ENCODE measurements at places on chromosomes 3 and 15.

GRCh38 chr3:185866555-185866954 is 41.7 kb upstream of the IGF2BP2 start:
- no peak overlapping the region for H3K27ac ChIP-seq
- peaks cover 40% of the 10 kb centered on the region for H3K27me3 ChIP-seq
- DNase-seq, result no peak
- H3K4me3 ChIP-seq, result no peak overlapping the region
- no peaks in the 10 kb centered on the region for H3K36me3 ChIP-seq

DNA sequence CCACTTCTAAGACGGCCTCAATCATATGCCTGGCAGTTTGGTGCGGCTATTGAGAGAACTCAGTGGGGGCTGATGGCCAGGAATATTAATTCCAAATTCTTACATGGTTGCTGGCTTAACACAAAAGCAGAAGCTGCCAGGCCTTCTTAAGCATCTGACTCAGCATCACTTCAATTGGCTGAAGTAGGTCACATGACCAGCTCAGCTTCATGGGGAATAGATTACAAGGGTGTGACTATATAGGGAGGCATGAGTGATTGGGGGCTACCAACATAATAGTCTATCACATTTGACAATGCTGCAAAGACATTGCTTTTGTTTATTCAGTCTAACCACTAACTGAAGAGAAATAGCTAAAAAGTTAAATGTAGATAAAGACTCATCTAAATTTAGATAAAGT is 101.6 kb upstream of the ANKRD28 start:
- H3K27ac ChIP-seq, result no peak overlapping the region
- peaks cover 4% of the 10 kb centered on the region for H3K4me1 ChIP-seq
- H3K4me3 ChIP-seq, result no peak overlapping the region
- no peak for DNase-seq

DNA sequence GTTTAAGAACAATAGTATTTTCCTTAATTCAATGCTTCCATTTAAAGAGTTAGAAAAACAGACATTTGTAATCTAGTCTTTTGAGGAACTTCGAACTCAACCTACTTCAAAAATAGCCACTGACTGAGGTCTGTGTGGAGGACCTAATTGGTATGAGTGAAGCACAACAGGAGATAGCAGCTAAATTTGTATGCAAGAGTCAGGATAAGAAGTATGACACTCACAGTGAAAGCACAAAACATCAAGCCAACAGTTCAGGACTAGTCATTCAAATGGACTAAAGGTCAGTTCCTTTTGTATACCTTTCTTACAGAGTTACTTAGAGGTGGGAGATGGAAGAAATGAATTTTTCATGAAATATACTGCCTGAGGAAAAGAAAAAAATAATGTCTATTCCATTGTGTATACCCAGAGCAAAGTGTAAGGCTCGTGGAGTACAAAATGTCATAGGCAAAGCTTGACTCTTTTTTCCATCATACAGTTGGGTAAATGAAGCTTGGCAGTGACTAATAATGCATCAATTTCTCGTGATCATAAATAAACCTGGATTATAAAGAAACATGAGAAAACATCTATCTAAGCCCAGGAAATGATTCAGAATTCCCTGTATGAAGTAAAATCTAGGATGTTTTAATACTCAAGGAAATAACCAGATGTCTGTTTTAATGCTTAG is 1005.2 kb upstream of the CADM2 start:
- H3K27me3 ChIP-seq, result no peaks in the 10 kb centered on the region
- no peaks in the 10 kb centered on the region for H3K36me3 ChIP-seq
- H3K4me1 ChIP-seq, result no peaks in the 10 kb centered on the region
- H3K4me3 ChIP-seq, result no peak overlapping the region

GRCh38 chr15:77715051-77715450 is 82.3 kb upstream of the LINGO1 start:
- H3K4me3 ChIP-seq, result no peak overlapping the region
- DNase-seq, result no peak
- H3K36me3 ChIP-seq, result peaks cover 4% of the 10 kb centered on the region
- peaks cover 35% of the 10 kb centered on the region for H3K27me3 ChIP-seq

DNA sequence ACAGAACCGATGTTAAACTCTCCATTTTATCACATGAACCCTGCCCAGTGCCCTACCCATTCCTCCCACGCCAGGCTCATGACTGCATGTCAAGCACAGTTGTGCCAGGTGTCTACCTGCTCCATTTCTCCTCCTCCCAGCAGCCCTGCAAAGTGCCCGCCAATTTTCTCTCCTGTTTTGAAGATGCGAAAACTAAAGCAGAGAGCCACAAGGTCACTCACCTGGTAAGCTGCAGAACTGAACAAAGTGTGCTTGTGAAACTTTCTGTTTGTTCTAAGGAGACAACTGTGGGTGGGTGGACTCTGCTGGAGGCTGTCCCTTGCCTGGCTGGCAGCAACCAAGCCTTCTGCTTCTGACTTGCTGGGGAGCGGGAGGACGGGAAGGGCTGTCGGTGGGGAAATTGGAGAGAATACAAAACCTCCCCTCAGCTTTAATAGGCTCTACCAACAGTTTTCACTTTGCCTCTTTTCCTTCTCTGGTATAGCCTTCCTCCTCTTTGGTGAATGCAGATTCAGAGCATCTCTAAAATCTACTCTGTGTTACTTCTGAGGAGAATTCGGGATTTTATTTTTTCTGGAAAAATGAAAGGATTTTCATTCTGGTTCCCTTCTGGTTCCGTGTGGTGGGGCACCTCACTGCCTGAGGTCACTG is 23.0 kb downstream of the LIMD1 start:
- no peak overlapping the region for H3K4me3 ChIP-seq
- peaks cover 14% of the 10 kb centered on the region for H3K36me3 ChIP-seq
- H3K27me3 ChIP-seq, result no peaks in the 10 kb centered on the region
- peaks cover 16% of the 10 kb centered on the region for H3K4me1 ChIP-seq
- no peak for DNase-seq

GRCh38 chr3:69738315-69738714 is 949 bp upstream of the MITF start:
- H3K27me3 ChIP-seq, result peaks cover 57% of the 10 kb centered on the region
- no peak for DNase-seq
- no peaks in the 10 kb centered on the region for H3K4me1 ChIP-seq

DNA sequence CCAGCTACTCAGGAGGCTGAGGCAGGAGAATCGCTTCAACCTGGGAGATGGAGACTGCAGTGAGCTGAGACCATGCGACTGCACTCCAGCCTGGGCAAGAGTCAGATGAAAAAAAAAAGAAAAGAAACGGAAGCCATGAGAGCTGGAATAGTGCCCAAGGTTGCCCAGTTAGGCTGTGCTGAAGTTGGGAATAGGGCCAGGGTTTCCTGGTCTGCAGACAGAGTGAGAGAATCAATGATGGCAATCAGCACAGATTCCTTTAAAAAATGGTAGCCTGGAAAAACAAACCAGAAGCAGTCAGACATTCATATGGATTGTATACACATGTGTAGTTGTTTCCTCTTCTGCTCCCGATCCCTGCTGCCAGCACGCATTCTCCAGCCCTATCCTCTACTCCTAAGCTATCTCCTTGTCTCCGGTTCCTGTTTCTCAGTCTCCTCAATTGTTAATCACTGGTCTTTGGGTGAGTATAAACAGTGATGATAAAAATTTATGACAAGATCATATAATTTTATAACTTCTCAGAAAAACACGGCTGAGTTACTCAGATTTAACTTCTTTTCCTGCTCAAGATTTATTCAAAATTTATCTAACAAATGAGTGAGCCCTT is 316.2 kb upstream of the UMPS start:
- no peak overlapping the region for H3K4me3 ChIP-seq
- no peak for DNase-seq
- no peaks in the 10 kb centered on the region for H3K36me3 ChIP-seq
- no peaks in the 10 kb centered on the region for H3K4me1 ChIP-seq

DNA sequence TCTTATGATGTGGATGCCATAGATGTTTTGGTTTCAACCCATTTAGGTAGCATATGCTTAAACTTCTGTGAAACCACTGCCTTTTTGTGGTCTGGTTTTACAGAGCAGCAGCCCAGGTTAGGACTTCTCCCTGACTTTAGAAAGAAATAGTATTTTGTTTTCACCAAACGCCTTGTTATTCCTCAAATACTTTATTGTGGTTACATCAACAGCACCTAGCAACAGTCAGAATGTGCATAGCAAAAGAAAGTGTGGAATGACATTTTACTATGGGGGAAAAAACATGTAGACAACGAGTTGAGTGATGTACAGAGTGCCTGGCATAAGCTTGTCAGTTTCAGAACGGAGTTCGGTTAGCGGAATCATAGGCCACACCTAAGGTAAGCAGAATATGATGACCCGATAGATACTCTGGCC is 159.2 kb downstream of the TPRG1 start:
- no peak for DNase-seq
- H3K4me1 ChIP-seq, result peaks cover 22% of the 10 kb centered on the region
- H3K36me3 ChIP-seq, result no peaks in the 10 kb centered on the region
- peak overlapping the region; percentile 35 for H3K4me3 ChIP-seq

DNA sequence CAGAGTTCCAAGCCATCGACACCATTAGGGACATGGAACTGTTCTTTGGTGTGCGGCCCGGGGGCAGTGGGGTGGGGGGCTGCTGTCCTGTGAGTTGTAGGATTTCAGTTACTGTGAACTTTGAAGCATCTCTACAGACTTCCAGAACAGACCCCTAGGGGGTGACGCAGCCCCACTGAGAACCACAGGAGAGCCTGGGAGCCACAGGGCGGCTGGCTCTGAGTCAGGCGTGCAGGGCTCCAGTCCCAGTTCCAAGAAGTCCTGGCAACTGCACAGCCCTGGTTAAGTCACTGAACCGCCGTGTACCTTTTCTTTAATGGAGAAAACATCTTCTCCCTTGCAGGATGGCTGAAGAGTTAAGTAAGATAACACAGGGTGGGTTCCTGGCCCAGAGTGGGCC is 23.5 kb upstream of the LRTM1 start:
- no peaks in the 10 kb centered on the region for H3K4me1 ChIP-seq
- H3K27ac ChIP-seq, result no peak overlapping the region
- H3K4me3 ChIP-seq, result no peak overlapping the region
- no peaks in the 10 kb centered on the region for H3K36me3 ChIP-seq
- no peak for DNase-seq

GRCh38 chr15:71780115-71780976 is 30.0 kb upstream of the NR2E3 start:
- H3K4me3 ChIP-seq, result no peak overlapping the region
- peak; percentile 4 for DNase-seq
- peaks cover 7% of the 10 kb centered on the region for H3K4me1 ChIP-seq
- no peaks in the 10 kb centered on the region for H3K36me3 ChIP-seq
- H3K27ac ChIP-seq, result no peak overlapping the region

GRCh38 chr15:40471105-40471807 is 472 bp downstream of the CHST14 start:
- peak overlapping the region; percentile 57 for H3K27ac ChIP-seq
- DNase-seq, result peak; percentile 13
- peaks cover 11% of the 10 kb centered on the region for H3K36me3 ChIP-seq
- peaks cover 12% of the 10 kb centered on the region for H3K4me1 ChIP-seq

DNA sequence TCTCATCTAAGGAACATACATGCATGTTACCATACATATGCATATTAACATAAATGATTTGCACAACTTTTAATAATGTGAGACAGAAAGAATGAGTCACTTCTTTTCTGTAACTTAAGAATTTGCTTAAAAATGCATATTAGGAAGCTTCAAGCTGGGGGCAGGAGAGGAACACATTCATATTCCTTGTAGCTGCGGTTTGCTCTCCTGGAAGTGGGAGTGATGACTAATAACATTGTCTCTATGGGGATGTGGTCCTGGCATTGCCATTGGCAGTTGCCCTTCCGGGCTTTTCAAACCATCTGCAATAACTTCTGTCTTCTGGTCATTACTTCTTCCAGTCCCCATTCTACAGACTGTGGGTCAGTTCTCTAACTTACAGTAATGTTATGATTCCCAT is 15.6 kb downstream of the CHST2 start:
- H3K4me1 ChIP-seq, result no peaks in the 10 kb centered on the region
- no peak overlapping the region for H3K4me3 ChIP-seq
- H3K36me3 ChIP-seq, result no peaks in the 10 kb centered on the region

DNA sequence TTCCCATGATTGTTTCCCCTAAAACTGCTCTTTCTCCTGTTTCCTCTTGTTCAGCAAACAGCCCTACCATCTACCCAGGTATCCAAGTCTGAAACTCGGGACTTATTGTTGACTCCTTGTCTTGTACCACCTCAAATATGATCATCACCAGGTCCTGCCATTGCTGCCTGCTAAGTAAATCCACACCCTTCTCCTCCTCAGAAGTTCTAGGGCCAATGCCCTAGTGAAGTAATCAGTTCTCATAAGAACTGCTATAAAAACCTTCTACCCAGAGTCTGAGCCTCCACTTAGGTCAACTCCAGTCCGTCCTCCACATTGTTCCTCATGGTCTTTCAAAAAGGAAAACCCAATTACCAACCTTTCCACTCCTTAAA is 77.0 kb upstream of the IL12A start:
- DNase-seq, result no peak
- peak overlapping the region; percentile 4 for H3K27ac ChIP-seq
- peak overlapping the region; percentile 2 for H3K4me3 ChIP-seq
- peaks cover 5% of the 10 kb centered on the region for H3K4me1 ChIP-seq
- H3K27me3 ChIP-seq, result peaks cover 4% of the 10 kb centered on the region
- H3K36me3 ChIP-seq, result no peaks in the 10 kb centered on the region

- H3K36me3 ChIP-seq, result peaks cover under 1% of the 10 kb centered on the region
- H3K27me3 ChIP-seq, result no peaks in the 10 kb centered on the region
- DNase-seq, result no peak
- no peak overlapping the region for H3K4me3 ChIP-seq
Measured at GRCh38 chr15:44315773-44316465, 27.4 kb downstream of the GOLM2 start.

DNA sequence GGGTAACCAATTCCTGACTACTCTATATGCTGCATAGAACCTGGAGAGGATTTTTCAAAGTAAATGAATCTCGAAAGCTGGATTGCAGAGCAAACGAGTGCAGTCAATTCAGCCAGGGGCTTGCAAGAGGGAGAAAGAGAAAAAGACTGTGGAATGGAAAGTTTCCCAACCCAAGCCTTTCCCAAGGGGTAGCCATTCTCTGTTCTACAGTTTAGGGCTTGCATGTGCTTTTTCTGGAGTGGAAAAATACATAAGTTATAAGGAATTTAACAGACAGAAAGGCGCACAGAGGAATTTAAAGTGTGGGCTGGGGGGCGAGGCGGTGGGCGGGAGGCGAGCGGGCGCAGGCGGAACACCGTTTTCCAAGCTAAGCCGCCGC is 511 bp upstream of the RARB start:
- no peak for DNase-seq
- H3K4me3 ChIP-seq, result no peak overlapping the region
- peaks cover 2% of the 10 kb centered on the region for H3K4me1 ChIP-seq
- no peaks in the 10 kb centered on the region for H3K36me3 ChIP-seq
- peaks cover 51% of the 10 kb centered on the region for H3K27me3 ChIP-seq

DNA sequence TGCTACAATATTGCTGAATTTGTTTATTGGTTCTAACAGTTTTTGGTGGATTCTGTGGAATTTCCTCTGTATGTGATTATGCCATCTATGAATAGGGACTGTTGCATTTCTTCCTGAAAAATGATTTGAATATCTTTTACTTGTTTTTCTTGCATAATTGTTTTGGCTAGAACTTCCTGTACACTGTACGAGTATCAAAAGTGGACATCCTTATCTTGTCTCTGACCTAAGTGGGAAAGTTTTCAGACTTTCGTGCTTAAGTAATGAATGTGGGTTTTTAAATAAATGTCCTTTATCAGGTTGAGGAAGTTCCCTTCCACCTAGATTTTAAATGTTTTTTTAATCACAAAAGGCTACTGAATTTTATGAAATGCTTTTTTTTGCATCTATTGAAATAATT is 203.8 kb upstream of the ATP10A start:
- peaks cover 6% of the 10 kb centered on the region for H3K27me3 ChIP-seq
- H3K36me3 ChIP-seq, result peaks cover 3% of the 10 kb centered on the region
- H3K27ac ChIP-seq, result no peak overlapping the region
- no peaks in the 10 kb centered on the region for H3K4me1 ChIP-seq

- H3K27me3 ChIP-seq, result no peaks in the 10 kb centered on the region
- H3K4me3 ChIP-seq, result no peak overlapping the region
- no peaks in the 10 kb centered on the region for H3K4me1 ChIP-seq
Measured at GRCh38 chr3:143718463-143718862, 129.8 kb downstream of the SLC9A9 start.

Data from effector memory CD8-positive, alpha-beta T cell (primary cell).